ENCODE measurements at places on chromosomes 5 and 9. TPM values are rescaled to one million over a fixed set of nuclear protein-coding genes. Genes with fewer than 3 reads are reported as not detected.

The MSMP gene
- total RNA-seq, result not detected

The C9orf50 gene
- total RNA-seq, result not detected

The SPDL1 gene
- 37.4 TPM for total RNA-seq

The PCDH12 gene
- total RNA-seq, result 0.14 TPM

The GPR150 gene
- 1.0 TPM for total RNA-seq

The PCDHB4 gene
- total RNA-seq, result not detected

The ARSI gene
- total RNA-seq, result not detected

The ANKH gene
- total RNA-seq, result 55.5 TPM

The DOLPP1 gene
- total RNA-seq, result 17.4 TPM

The PCDHA9 gene
- not detected for total RNA-seq

The KYAT1 gene
- total RNA-seq, result 16.3 TPM

GRCh38 chr5:19978476-19978875, 9.5 kb downstream of the CDH18 start:
- DNase-seq, result no peak

DNA sequence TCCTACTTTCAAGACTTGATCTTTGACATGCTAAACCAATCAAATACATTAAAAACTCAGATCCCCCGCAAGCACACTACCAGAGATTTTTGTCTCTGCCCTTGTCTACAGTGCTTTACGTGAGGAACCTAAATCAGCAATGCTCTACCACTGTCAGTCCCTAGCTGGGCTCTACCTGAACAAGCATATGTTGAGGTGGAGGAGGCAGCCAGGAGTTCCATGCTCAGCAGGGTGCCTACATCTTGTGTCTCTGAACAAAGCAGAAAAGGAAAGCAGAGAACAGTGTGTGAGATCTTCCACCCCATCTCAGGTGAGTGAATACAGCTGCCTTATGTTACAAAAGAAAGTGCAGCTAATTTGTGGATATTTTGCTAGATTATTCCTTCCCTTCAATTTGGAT, 255.0 kb downstream of the NDUFS4 start:
- no peak for DNase-seq

GRCh38 chr5:473551-474192, 30.7 kb downstream of the EXOC3 start:
- peak; percentile 65 for DNase-seq

DNA sequence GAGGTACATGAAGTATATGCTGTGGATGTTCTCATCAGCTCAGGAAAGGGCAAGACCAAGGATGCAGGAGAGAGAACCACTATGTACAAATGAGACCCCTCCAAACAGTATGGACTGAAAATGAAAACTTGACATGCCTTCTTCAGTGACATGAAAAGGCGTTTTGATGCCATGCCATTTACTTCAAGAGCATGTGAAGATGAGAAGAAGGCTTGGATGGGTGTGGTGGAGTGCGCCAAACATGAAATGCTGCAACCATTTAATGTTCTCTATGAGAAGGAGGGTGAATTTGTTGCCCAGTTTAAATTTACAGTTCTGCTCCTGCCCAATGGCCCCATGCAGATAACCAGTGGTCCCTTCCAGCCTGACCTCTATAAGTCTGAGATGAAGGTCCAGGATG, 47.7 kb downstream of the SEMA4D start:
- no peak for DNase-seq

- no peak for DNase-seq
Measured at GRCh38 chr9:109031241-109031640, 17.9 kb upstream of the CTNNAL1 start.

GRCh38 chr5:172911976-172912375, 47.2 kb upstream of the RPL26L1 start:
- no peak for DNase-seq

GRCh38 chr9:75139201-75139600, 50.9 kb downstream of the OSTF1 start:
- DNase-seq, result no peak

GRCh38 chr9:78133751-78134150, 102.1 kb upstream of the CEP78 start:
- no peak for DNase-seq

- no peak for DNase-seq
Measured at GRCh38 chr5:31396611-31397295, 135.1 kb downstream of the DROSHA start.

DNA sequence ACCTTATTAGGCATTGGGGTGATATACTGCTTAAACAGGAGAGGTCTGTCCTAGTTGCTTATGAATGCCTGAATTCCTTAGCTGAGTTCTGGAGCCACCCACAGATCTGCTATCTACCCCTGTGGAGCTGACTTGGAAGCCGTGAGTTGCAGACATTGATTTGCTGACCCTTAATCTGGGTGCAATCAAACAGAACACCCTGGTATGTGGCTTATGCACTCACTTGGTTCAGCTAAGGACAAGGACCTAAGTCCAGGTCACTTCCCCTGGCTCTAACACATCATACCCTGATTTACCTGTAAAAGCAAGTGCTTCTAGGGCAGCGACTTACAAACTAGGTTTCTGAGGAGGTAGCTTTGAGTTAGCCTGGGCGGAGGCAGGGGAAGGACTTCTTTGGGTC, 41.6 kb upstream of the TLR4 start:
- no peak for DNase-seq

GRCh38 chr5:158435161-158435616, 576.2 kb upstream of the CLINT1 start:
- DNase-seq, result peak; percentile 43

GRCh38 chr5:66788556-66788955, 192.4 kb downstream of the MAST4 start:
- DNase-seq, result no peak

DNA sequence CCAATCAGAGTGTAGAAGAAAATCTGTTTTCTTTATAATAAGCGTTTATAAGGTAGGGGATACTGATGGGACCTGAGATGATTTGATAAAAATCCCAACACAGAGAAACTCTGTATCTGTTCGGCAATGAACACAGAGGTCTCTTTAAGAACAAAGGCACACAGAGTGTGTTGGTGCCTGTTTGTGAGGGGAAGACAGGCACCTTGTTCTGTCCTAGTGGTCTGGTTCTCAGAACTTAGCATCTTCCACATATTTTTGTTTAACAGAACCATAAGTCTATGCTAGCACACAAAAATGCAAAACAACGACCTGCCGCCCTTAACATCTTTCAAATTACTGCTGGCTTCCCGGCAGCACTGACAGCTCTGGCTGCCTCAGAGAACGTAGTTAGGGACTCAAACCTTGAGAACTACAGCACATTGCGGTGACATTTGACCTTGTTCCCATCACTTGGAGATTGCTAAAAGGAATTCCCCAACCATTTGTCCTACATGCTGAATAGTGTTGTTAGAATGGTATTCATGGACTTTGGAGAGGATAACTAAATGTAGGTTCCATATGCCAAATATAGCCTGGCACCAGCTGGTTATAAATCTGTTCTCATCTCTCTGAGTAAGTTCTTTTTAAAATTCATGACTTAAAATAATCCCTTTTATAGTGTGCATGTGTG, 871.7 kb upstream of the TYRP1 start:
- no peak for DNase-seq

GRCh38 chr9:130741831-130742449, 48.4 kb downstream of the EXOSC2 start:
- DNase-seq, result no peak

DNA sequence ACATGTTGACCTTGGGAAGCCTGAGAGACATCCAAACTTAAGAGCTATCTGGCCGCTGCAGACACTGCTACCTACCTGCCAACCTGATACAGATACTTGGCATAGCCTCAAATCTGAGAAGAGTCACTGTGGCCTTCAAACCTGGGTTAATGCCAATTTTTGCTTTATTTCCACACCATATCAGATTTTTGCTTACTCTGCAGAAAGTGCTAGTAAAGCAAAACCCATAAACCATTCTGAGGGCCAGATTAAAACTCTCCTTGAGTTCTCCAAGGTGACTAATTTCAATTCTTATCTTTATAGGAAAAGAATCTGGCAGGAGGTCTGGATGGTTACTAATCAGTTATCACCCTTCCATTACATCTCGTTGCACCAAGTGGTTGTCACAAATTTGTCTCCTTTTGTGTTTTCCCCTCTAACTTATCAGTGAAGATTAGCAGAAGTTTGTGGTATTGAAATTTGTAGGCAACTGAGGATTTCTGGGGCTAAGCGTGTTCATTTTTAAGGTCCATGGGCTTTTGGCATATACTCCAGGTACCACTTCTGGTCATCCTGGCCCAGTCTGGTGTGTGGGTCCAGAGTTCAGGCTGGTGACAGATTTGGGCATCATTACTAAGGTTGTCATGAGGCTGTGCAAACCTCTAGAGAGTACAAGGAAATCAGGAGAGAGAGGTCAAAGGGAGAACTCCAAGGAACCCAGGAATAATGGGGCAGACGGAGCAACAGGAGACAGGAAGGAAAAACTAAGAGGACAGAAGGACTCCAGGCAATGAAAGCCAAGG, 177.9 kb downstream of the TSSK1B start:
- DNase-seq, result no peak

DNA sequence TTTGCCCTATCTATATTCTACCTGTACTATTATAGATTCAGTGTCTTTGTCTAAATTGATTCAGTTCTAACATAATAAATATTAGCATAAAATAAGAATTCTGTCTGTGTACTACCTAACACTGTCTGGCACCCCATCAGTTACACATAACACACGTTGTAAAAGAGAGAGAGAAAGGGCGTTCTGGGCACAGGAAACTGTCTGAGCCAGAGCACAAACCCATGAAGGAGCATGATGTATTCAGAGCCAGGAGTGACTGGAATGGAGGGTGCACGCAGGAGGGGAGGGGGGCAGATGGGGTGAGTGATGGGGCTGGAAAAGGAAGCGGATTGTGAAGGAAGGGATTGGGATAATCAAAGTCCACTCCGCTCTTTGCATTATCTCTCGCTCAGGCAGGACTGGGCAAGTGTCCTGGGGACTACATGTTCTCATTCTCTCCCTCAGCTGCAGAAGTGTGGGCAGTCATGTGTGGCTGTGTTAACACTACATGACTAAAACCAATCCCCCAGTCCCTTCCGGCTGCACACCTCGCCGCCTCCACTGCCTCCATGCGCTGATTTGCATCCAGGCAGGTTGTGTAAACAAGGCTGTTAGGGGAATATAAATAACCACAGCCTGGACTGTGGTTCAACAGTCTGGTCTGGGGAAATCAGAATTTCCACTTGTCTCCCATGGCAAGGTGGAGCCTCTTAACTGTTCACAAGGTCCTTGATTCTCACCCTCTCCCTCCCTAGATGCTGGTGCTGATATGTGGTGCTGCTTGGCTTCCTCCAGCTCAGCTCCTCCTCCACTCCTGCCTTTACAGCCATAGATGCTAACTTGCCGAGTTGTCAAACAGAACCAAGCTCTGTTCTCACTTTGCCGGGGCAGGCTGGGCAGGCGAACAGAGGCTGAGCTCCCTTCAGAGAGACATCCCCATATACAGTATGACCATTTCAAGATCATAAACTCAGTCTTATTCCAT, 367.5 kb upstream of the BRINP1 start:
- no peak for DNase-seq

GRCh38 chr5:152804179-152804578, 399.1 kb upstream of the NMUR2 start:
- no peak for DNase-seq

GRCh38 chr5:150075806-150076205, 10.5 kb downstream of the CSF1R start:
- DNase-seq, result no peak

DNA sequence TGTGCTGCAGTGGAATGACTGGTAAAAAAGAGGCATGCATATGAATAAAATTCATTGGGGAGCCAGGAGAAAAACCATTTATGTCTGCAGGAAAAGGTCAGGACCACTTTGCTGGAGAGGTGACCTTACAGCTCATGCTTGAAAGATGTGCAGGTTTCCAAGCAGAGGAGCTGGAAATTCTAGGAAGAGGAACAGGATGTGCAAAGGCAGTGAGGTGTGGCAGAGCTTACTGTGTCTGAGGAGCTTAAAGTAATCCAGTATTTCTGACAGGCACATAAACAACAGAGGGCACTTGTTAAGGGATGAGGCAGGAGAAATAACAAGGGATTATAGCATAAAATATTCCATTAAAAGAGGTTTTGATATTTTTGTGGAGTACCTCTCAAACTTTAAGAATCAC, 203.2 kb downstream of the CD180 start:
- no peak for DNase-seq

GRCh38 chr9:131117121-131117761, 8.1 kb upstream of the NUP214 start:
- DNase-seq, result no peak

- no peak for DNase-seq
Measured at GRCh38 chr5:171827162-171827561, 41.5 kb downstream of the SMIM23 start.

DNA sequence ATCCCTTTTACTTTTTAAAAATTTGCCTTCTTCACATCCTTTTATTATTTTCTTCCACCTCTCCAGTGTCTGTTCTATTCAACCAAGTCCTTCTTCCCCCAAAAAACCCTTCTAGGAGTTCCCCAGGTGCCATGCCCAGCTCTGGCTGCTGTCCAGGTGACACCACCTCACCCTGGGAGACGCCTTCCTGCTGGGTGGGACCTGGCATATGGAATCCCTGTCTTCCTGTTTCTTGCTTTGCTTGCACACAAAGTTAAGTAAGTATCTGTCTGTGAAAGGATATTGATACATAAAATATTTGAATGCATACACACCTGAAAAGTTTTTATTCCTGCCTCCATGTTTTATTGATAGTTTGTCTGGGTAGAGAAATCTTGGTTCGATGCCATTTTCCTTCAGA, 23.1 kb upstream of the MED10 start:
- no peak for DNase-seq

- no peak for DNase-seq
Measured at GRCh38 chr5:135743181-135743580, 91.3 kb upstream of the SLC25A48 start.

GRCh38 chr9:32413424-32413823, 29.0 kb downstream of the ACO1 start:
- DNase-seq, result no peak

DNA sequence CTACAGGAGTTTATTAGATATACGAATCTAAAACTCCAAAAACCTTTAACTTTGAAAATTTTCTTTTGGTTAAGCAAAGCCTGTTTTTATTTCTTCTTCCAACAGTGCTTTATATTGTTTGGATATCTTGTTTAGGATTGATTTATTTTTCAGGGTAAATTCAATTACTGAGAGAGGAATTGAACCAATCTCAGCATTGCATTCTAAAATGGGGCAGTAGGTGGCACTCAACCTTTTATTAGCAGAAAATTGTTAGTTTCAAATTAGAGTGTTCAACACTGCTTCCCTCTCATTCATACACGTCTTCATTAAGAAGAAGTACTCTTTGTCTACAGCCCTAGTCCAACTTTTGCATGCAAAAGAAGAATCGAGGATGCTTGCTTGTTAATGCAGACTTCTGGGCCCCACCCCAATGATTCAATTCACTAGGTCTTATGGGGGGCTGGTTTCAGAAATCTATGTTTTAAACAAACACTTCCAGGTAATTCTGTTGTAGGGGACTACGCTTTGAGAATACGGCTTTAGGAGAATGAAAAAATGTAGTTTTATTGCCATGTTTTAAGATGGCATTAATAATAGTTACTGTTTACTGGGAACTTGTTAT, 26.6 kb downstream of the MRPL22 start:
- no peak for DNase-seq

Measured in activated naive CD8-positive, alpha-beta T cell treated with anti-CD3 and anti-CD28 coated beads, Interleukin-2, amount 10 ng/mL, durations not matched to agents 7 days and 5 days (primary cell).